ENCODE measurements at places on chromosomes 7 and 10.

DNA sequence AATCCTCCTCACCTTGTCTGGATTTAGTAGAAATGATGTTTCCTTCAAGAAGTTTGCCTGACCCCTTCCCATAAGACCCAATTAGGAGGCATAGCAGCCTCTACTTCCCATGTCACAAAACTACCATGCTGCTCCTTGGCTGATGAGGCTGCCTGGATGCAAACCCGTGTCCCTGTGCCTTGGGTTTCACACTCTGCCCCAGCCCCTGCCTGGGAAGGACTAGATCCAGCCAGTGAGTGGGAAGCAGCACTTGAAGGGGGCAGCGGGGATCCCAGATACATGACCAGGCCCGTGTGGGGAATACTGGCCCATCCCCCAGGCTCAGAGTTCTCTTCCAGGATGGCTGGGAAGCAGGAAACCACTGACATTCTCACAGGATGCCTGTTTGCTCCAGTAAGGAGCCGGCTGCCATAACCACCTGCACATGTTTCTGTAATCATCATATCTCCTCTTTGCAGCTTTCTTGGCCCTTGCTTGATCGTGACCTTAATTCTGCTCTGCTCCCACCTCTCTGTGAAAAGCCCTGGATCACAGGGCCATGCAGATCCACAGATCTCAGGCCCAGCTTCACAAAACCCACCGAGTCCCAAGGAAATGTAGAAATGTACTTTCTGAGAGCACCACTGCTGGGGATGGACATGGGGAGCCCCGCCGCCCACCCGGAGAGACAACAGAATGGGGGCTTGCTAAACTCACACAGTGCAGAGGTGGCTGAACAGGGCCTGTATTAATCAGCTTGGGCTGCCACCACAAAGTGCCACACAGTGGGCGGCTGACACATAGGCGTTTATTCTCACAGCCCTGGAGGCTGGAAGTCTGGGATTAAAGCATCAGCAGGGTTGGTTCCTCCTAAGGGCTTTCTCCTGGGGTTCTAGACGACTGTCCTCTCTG lies 287.8 kb upstream of the IGFBP3 start:
- no peak for DNase-seq

- no peak for DNase-seq
Observed at GRCh38 chr10:125263551-125263950, 103.2 kb upstream of the CTBP2 start.

- no peak for DNase-seq
Observed at GRCh38 chr10:52740913-52741675, 31.5 kb downstream of the MBL2 start.

GRCh38 chr10:91444211-91445182 lies 34.4 kb downstream of the HECTD2 start:
- DNase-seq: no peak
